ENCODE measurements at places on chromosomes 16 and 17.

GRCh38 chr17:27817731-27818130 is 17.4 kb upstream of the NOS2 start:
- DNase-seq, result peak; percentile 54

- DNase-seq, result no peak
Measured at GRCh38 chr16:64585367-64585766, 536.5 kb downstream of the CDH11 start.

GRCh38 chr17:410543-411401 is 58.2 kb upstream of the RPH3AL start:
- DNase-seq, result peak; percentile 56

- DNase-seq, result no peak
Measured at GRCh38 chr17:68391561-68392268, 65.6 kb downstream of the WIPI1 start.

DNA sequence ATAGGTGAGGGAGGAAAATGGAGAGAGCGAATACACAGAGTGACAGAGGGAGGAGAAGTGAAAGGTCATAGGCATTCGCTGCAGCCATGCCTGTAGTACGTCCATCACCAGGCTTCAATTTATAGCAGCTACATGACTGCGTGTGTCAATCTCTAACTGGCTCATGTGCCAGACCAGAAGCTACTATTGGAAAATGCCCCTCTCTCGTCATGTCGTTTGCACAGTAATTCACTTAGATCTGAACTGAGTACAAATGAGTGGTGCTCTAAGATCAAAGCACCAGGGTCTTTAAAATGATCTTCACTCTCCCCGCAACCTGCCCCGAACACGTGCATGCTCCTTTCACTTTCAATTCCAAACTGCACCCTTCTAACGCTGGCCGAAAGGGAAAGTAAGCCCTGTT is 51.3 kb downstream of the ADCY9 start:
- DNase-seq, result no peak

GRCh38 chr16:11740567-11740966 is 2.1 kb downstream of the TXNDC11 start:
- DNase-seq, result no peak

Data from common myeloid progenitor, CD34-positive (primary cell).